Activated CD4-positive, alpha-beta T cell treated with anti-CD3 and anti-CD28 coated beads for 36 hours (primary cell): ENCODE measurements at places on chromosomes 16 and 17. TPM values are rescaled to one million over a fixed set of nuclear protein-coding genes. Genes with fewer than 3 reads are reported as not detected.

DNA sequence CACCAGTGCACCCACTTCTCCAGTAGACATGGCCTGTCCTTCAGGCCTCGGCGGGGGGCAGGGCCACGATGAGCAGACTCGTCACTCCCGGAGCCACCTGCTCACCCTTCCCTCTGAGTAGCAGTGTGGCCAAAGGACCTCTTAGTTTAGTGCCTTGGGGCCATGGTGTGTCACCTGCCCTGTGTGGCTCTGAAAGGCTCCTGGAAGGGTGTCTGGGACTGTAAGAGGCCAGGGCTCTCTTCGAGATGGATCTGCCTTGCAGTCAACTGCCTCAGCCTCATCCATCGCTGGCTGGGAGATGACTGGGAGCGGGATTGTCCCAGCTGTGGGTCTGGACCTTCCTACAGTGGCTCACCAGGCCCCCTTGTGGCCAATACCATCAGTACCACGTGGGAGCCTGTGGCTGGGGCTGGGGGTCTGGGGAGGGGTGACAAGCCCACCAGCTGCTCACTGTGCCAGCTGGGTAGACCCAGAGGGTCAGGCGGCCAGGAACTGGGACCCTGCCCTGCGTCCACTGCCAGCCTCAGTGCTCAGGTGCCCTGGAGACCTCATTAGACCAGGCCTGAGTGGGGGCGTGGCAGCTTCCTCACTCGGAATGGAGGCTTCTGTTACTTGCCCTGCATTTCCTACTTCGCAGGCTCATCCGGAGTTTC, 133.4 kb downstream of the OR1D5 start:
- H3K4me3 ChIP-seq = no peak overlapping the region
- H3K27ac ChIP-seq = no peak overlapping the region
- peaks cover 10% of the 10 kb centered on the region for H3K4me1 ChIP-seq
- peak; percentile 59 for DNase-seq

GRCh38 chr17:74803971-74804370, 27.8 kb upstream of the NAT9 start:
- no peak overlapping the region for H3K27ac ChIP-seq
- no peaks in the 10 kb centered on the region for H3K4me1 ChIP-seq
- peaks cover 7% of the 10 kb centered on the region for H3K36me3 ChIP-seq
- no peak for DNase-seq
- no peak overlapping the region for H3K4me3 ChIP-seq

DNA sequence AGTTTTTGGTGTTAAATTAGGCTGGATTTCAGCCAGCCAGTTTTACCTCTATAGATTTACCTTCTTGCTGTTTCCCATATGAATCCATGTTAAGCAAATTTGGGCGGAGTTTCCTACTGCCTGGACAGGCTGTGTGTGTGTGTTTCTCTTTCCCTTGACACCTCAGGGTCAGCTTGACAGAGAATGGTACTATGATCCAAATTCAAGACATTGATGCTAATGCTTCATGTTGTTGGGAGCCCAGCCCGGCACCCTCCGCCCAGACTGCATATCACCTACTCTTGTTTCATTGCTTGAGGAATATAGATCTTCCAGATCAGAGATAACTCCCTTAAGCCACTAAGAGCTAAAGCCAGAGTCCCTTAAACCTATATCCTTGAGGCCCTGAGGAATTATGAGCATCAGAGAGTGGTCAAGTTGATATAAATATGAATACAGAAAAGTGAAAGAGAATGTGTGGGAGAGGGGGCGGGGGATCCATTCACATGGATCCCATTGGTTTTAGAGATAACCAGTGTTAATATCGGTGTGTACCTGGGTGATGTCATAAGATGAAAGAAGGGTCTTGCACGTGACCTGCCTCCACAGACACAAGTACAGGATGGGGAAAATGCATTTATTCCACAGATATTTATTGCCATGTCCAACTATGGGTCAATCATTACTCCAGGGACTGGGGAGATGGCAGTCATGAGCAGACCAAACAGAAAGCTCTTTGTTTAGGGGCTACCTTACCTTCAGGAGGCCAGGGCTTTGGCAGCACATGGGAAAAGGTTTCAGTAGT, 69.7 kb downstream of the WIPI1 start:
- peaks cover 15% of the 10 kb centered on the region for H3K4me1 ChIP-seq
- H3K36me3 ChIP-seq = no peaks in the 10 kb centered on the region
- H3K27me3 ChIP-seq = no peaks in the 10 kb centered on the region
- H3K4me3 ChIP-seq = no peak overlapping the region

- no peak for DNase-seq
- no peak overlapping the region for H3K27ac ChIP-seq
- H3K4me1 ChIP-seq = peaks cover 60% of the 10 kb centered on the region
- H3K4me3 ChIP-seq = no peak overlapping the region
Measured at GRCh38 chr16:75007443-75007842, 8.6 kb downstream of the ZNRF1 start.

DNA sequence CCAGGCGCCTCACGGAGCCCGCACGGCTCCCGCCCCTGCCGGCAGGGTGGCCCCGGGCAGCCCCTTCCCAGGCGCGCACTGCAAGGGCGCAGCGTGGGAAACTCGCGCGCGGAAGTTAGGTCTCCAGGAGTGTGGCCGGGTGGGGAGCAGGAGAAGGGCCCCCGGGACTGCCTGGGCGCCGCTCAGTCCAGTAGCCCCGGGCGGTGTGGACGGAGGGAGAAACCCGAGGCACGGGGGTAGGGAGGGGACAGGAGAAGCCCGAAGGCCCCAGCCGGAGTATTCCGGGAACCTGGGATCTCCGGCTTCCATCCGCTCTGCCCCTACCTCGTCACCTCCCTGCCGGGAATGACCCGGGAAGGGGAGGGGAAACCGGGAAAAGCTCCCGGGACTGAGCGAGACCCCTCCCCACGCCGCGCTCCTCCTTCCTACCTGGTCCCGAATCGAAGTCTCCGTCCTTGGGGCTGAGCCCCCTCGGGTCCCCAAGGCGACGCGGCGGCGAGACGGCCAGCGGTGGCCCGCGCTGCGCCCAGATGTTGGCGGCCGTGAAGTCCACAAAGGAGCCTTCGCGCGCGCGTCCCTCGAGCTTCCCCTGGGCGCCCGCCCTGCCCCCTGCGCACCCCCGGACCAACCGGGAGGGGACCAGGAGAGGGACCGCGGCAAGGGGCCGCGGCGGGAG, 418 bp downstream of the SOCS3 start:
- peak overlapping the region; percentile 93 for H3K4me3 ChIP-seq
- peak overlapping the region; percentile 74 for H3K27ac ChIP-seq
- H3K4me1 ChIP-seq = peaks cover 44% of the 10 kb centered on the region
- peaks cover 47% of the 10 kb centered on the region for H3K36me3 ChIP-seq

DNA sequence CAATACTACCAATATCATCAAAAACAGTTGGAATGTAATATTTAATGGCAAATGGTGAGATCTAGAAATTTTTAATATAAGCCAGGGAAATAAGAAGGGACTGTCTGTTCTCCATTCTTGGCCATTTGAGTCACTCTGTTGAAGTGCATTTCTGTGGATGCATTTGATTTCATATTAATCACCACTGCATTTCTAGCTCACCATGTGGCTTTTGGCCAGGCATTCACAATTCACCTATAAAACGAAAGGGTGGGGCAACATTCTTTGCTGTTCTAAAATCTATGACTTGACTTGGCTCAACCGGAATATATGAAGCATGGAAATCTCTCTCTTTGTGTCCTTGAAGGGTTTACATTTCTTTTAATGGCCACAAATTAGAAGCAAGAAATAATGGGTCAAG, 483.0 kb downstream of the SLC39A11 start:
- no peaks in the 10 kb centered on the region for H3K4me1 ChIP-seq
- H3K27ac ChIP-seq = no peak overlapping the region

KRTAP2-1 gene
- not detected for total RNA-seq

UNC45B gene
- not detected for total RNA-seq

KRT25 gene
- not detected for total RNA-seq

SLC12A3 gene
- total RNA-seq = not detected

PDILT gene
- total RNA-seq = not detected
